ENCODE measurements at places on chromosomes 4 and X. TPM values are rescaled to one million over a fixed set of nuclear protein-coding genes. Genes with fewer than 3 reads are reported as not detected.

- no peaks in the 10 kb centered on the region for H3K27me3 ChIP-seq
- H3K4me1 ChIP-seq: no peaks in the 10 kb centered on the region
- no peak overlapping the region for H3K27ac ChIP-seq
Observed at GRCh38 chr4:104524591-104524990, 29.9 kb upstream of the CXXC4 start.

Gene BGN
- 2.5 TPM for total RNA-seq

- no peaks in the 10 kb centered on the region for H3K4me1 ChIP-seq
- no peak for DNase-seq
- no peaks in the 10 kb centered on the region for H3K36me3 ChIP-seq
- no peak overlapping the region for H3K4me3 ChIP-seq
Observed at GRCh38 chrX:4268676-4269075, 555.2 kb upstream of the PRKX start.

DNA sequence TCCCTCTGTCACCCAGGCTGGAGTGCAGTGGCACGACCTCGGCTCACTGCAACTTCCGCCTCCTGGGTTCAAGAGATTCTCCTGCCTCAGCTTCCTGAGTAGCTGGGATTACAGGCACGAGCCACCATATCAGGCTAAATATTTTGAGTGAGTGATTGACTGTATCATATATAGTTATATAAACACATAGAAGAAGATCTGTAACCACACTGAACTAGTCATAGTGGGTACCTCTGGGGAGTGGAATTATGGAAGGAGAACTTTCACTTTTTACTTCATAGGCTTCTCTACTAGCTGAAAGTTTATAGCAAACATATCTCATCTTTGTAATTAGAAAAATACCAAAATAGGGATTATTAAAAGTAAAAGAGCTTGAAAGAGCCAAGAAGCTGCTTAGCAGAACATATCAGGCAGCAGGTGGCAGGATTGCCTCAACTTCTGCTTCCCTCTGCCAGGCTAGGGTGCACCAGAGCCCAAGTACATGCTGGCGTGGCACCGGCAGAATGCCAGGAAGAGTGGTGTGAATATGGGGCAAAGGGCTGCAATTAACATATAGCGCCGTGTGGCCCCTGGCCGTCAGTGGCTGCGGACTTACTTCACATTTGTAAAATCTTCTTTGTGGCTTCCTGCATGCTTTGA lies 39.5 kb upstream of the CD40LG start:
- peak; percentile 68 for DNase-seq
- no peaks in the 10 kb centered on the region for H3K27me3 ChIP-seq
- no peaks in the 10 kb centered on the region for H3K36me3 ChIP-seq
- no peak overlapping the region for H3K27ac ChIP-seq
- no peak overlapping the region for H3K4me3 ChIP-seq

DNA sequence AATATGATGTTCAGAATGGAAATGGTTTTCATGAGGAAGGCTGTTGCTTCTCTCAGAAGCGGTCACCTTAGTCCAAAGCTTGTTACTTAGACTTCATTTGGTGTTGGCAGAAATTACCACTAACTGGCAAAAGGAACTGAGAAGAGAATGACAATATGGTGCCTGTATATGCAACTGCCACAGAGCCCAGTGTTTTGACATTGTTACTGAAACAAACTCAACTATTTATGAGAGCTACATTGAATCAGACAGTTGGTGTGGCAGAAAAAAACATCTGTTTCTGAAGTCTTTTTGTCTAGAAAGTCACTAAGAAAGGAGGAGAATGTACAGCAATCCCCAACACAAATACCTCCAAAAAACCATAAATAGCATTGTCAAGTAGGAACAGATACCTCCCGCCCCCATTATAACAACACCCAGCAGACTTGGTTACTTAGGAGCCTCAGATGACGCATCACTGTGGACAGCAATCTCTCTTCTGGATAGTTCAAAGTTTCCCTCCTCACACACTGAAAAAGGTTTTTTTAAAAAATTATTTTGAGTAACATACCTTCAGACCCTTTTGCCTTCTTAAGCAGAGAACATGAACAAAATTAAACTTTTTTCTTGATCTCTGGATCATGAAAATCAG lies 92.2 kb downstream of the MAML3 start:
- peaks cover 7% of the 10 kb centered on the region for H3K4me1 ChIP-seq
- no peaks in the 10 kb centered on the region for H3K27me3 ChIP-seq
- no peak overlapping the region for H3K4me3 ChIP-seq
- H3K36me3 ChIP-seq: no peaks in the 10 kb centered on the region

Gene HSD17B13
- total RNA-seq: not detected

GRCh38 chrX:119469313-119469635 lies 1.0 kb downstream of the SLC25A5 start:
- peak overlapping the region; percentile 85 for H3K4me3 ChIP-seq
- H3K36me3 ChIP-seq: peaks cover 22% of the 10 kb centered on the region
- no peak overlapping the region for H3K27ac ChIP-seq
- H3K27me3 ChIP-seq: no peaks in the 10 kb centered on the region
- H3K4me1 ChIP-seq: no peaks in the 10 kb centered on the region

GRCh38 chr4:40486534-40486933 lies 143.1 kb downstream of the RBM47 start:
- H3K36me3 ChIP-seq: peaks cover 7% of the 10 kb centered on the region
- no peak overlapping the region for H3K27ac ChIP-seq
- no peak for DNase-seq
- no peaks in the 10 kb centered on the region for H3K27me3 ChIP-seq

DNA sequence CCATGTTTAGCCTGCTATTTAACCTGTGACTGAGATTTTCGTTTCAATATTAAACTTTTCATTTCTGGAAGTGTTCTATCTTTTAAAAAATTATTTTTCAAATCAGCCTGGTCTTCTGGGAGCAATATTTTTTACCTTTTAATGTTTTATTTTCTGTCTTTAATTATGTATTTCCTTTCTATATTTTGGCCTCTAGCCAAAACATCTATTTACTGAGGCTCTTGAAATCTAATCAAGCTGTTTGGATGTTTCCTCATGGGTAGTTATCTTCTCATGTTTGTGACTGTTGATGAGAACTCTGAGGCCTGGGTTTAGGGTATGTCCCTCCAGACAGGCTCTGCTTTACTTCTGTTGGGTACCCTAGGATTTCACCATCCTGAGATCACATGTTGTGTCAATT lies 10.3 kb upstream of the SLC10A4 start:
- no peak overlapping the region for H3K27ac ChIP-seq
- DNase-seq: no peak
- no peaks in the 10 kb centered on the region for H3K27me3 ChIP-seq
- H3K4me1 ChIP-seq: peaks cover 3% of the 10 kb centered on the region
- H3K4me3 ChIP-seq: no peak overlapping the region

GRCh38 chr4:98516042-98516440 lies 142.4 kb downstream of the TSPAN5 start:
- no peak for DNase-seq
- H3K27ac ChIP-seq: no peak overlapping the region
- H3K4me1 ChIP-seq: no peaks in the 10 kb centered on the region

- H3K36me3 ChIP-seq: no peaks in the 10 kb centered on the region
- H3K4me1 ChIP-seq: peaks cover 3% of the 10 kb centered on the region
- H3K4me3 ChIP-seq: no peak overlapping the region
- no peak for DNase-seq
- H3K27me3 ChIP-seq: no peaks in the 10 kb centered on the region
Observed at GRCh38 chrX:46959101-46959500, 46.9 kb downstream of the JADE3 start.

DNA sequence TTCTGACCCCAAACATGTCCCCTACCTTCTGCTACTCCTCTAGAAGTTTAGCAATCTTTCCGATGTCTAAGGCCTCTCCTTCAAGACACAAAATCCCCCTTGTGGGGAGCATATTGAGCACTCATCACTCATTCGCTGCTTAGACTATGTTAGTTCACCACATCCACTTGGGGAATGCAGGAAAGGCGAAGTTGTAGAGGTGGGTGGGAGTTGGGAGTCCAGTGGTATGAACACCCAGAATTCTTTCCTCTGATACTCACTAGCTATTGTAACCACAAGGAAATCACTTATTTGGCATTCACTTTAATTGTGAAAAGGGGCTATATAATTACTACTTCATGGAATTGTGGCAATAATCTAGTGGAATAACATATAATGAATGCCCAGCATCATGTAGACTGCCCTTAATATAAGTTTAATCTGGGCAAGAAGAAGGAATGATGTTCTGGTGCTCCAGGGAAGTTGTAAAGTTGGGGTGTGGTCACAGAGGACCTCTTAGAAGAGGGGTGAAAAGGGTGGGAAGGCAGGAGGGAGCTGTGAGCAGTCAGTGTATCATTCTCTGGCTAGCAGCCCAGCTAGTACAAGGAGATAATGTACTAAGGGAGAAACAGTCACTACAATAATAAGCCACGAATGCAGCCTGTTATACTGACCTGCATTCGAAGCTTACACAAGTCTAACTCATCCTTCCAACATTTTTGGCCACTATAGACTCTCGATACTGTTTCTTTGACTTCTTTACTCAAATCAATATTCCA lies 468.2 kb upstream of the DIPK2B start:
- no peaks in the 10 kb centered on the region for H3K27me3 ChIP-seq
- no peak overlapping the region for H3K4me3 ChIP-seq
- H3K27ac ChIP-seq: no peak overlapping the region

GRCh38 chr4:114378305-114378903 lies 220.2 kb upstream of the UGT8 start:
- H3K36me3 ChIP-seq: no peaks in the 10 kb centered on the region
- no peaks in the 10 kb centered on the region for H3K27me3 ChIP-seq
- no peaks in the 10 kb centered on the region for H3K4me1 ChIP-seq

DNA sequence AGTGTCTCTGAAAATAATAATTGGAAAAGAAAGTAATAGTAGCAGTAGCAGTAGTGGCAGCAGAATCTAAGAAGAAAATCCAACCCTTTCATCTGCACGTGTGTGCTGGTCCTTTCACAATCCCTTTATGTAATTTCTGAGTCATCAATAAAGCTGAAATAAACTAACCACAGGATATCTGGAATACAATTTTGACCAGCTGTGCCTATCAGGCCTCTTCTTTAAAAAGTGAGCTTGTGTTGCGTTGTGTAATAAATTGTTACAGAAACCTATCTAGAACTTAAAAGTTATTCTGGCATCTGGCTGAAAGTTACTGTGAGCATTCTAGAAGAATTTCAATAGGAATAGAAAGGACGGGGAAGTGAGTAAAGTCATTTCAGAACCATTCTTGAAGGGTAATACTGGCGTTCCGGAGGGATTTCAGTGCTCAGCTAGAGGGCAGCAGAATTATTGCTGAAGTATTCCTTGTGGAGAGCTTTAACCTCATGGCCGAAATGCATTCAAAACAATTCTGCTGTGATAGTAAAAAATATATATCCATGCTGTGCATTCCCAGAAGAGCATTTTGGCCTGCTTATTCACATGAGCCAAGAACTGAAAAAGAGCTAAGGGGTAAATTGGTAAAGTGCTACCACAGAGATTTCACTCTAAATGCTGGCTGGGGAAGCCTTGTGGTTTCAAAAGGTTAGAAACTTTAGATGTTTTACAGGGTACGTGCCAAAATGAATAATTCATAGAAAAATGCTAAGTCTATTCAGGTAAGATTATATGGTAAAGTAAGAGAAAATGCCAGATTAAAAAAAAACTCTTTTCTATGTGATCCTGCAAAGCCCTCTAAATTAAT lies 260.6 kb downstream of the NKX6-1 start:
- H3K4me3 ChIP-seq: no peak overlapping the region
- no peaks in the 10 kb centered on the region for H3K27me3 ChIP-seq
- H3K4me1 ChIP-seq: no peaks in the 10 kb centered on the region
- H3K27ac ChIP-seq: no peak overlapping the region
- no peaks in the 10 kb centered on the region for H3K36me3 ChIP-seq
- no peak for DNase-seq

DNA sequence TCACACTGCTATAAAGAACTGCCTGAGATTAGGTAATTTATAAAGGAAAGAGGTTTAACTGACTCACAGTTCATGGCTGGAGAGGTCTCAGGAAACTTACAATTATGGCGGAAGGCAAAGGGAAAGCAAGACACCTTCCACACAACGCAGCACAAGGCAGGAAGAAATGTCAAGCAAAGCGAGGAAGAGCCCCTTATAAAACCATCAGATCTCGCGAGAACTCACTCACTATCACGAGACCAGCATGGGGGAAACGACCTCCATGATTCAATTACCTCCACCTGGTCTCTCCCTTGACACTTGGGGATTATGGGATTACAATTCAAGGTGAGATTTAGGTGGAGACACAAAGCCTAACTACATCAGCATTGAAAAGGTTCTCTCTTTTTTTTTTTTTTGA lies 39.6 kb downstream of the PALLD start:
- H3K36me3 ChIP-seq: no peaks in the 10 kb centered on the region
- H3K27ac ChIP-seq: no peak overlapping the region
- H3K4me3 ChIP-seq: no peak overlapping the region
- DNase-seq: peak; percentile 64

GRCh38 chr4:170243662-170244288 lies 154.0 kb upstream of the AADAT start:
- no peak overlapping the region for H3K27ac ChIP-seq
- peaks cover 5% of the 10 kb centered on the region for H3K4me1 ChIP-seq
- H3K4me3 ChIP-seq: no peak overlapping the region
- DNase-seq: no peak

- H3K4me1 ChIP-seq: peaks cover 8% of the 10 kb centered on the region
- H3K36me3 ChIP-seq: no peaks in the 10 kb centered on the region
- H3K27ac ChIP-seq: no peak overlapping the region
- no peak overlapping the region for H3K4me3 ChIP-seq
Observed at GRCh38 chr4:38065176-38065575, 105.0 kb downstream of the PTTG2 start.

Gene HERC6
- total RNA-seq: 12.7 TPM

Gene CORIN
- 0.23 TPM for total RNA-seq

GRCh38 chr4:76569706-76570105 lies 134.7 kb downstream of the SHROOM3 start:
- H3K4me1 ChIP-seq: peaks cover 8% of the 10 kb centered on the region
- no peak for DNase-seq
- no peaks in the 10 kb centered on the region for H3K36me3 ChIP-seq
- peak overlapping the region; percentile 24 for H3K27ac ChIP-seq
- H3K4me3 ChIP-seq: no peak overlapping the region

Gene ADGRL3
- total RNA-seq: 9.8 TPM

DNA sequence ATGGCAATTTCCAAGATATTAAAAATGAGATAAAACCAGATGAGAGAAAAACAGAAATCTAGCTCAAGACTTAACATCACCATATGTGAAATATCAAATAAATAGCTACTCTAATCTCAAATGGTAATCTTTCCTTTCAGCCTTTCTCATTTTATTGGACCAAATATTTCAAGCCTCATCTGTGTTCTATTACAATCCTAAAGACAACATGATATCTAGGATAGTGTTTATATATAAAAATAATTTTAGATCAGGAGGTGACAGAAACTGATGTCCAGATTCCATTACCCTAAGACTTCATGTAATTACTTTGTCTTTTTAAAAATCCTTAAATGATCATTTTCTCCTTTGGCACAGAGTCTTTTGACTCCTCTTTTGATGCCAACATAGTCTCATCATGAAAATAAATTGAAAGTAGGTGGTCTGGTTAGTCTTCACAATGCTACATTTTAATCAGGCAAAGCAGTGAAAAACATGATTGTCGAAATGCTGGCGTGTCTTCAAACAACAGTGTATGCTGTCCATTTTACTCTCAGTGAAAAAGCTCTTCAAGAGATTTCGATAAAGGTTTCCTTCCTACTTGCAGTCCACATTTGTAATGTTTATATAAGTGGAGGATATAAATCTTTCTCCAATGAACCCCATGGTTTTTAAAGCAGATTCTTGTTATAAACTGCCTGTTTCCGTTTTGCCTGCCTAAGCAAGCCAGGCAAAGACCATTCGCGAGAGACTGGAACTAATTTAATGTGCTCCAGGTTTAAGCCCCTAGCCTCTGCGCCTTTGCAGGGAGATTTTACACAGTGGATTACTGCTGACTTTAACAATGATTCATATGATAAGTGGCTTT lies 169.8 kb downstream of the SCFD2 start:
- no peak overlapping the region for H3K4me3 ChIP-seq
- H3K27me3 ChIP-seq: no peaks in the 10 kb centered on the region
- no peaks in the 10 kb centered on the region for H3K36me3 ChIP-seq
- no peaks in the 10 kb centered on the region for H3K4me1 ChIP-seq
- no peak for DNase-seq

Gene ZNF674
- total RNA-seq: 4.4 TPM

All from endodermal cell (in vitro differentiated cells).